ENCODE measurements at places on chromosomes 4 and X. TPM values are rescaled to one million over a fixed set of nuclear protein-coding genes. Genes with fewer than 3 reads are reported as not detected.

GLUD2 gene
- total RNA-seq: 0.70 TPM

DNA sequence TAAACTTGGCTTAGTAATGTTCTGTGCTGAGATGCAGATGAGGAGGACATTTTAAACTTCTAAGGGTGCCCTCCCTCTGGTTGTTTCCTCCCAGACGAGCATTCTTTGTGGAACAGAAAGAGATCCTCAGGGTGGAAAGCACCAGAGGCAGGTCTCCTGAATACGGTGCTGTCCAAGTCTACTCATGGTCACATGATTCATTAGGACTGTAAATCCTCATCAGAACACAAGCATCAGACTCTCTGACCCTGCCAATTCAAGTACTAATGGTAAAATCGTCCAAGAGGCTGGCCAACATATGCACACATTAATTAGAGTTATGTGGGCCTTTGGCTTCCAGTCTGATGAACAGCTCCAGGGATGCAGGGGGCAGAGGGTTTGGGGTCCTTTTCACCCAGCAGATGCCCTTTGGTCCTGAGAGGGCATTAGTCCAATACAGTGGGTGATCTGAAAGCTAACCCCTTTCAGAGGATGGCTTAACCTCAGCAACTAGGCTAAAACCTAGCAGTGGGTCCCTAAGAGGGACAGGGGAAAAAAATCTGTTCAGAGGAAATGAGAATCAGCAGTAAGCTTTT is 18.2 kb downstream of the HAND2 start:
- no peaks in the 10 kb centered on the region for H3K36me3 ChIP-seq
- H3K4me3 ChIP-seq: no peak overlapping the region
- DNase-seq: no peak
- H3K27ac ChIP-seq: no peak overlapping the region
- peaks cover 20% of the 10 kb centered on the region for H3K4me1 ChIP-seq

MAPK10 gene
- total RNA-seq: 8.6 TPM

DNA sequence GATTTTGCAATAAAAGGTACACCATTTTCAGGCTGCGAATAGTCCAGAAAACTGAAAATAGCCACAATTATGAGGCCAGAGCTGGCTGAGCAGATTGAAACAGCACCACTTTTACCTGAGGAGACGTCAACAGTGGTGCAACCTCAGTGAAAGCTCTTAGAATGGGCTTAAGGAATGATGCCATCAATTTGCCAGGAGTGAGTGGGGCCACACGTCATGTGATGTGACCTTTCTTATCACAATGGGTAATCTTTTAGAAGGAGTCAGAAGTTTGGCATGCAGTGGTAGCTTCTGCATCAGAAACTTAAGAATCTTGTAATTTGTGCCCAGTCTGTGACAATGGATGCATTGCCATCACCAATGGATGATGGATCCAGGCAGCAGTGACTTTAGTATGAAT is 27.6 kb downstream of the ZNF81 start:
- H3K27ac ChIP-seq: no peak overlapping the region
- H3K27me3 ChIP-seq: no peaks in the 10 kb centered on the region
- no peak for DNase-seq
- H3K36me3 ChIP-seq: peaks cover 13% of the 10 kb centered on the region
- no peaks in the 10 kb centered on the region for H3K4me1 ChIP-seq

PGRMC2 gene
- total RNA-seq: 39.3 TPM

DNA sequence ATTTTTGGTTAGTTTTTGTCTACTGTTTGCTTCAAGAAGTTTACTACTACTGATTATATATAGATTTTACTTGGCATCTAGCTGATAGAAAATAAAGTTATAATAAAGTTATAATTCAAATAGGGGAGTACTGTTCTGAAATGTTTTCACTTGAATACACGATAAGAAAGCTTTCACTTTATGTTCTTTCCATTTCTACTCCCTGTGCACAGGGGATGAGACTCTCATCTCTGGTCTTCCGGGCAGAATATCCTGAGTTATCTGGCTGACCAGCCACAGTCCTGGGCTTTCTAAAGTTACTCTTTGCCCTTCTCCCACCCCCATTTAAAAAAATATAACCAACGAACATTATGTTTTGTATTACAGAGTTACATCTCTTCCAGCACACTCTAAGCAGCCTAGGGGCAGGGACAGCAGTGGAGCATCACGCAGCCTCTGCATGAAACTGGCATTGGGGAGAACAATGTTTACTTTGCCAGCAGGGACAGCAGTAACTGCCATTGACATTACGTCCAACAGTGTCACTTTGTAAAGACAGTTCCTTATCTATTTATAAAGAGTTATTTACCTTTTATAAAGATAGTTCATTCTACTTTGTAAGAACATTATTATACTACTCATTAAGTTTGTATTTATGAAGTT is 64.3 kb downstream of the METTL14 start:
- no peak for DNase-seq
- H3K4me1 ChIP-seq: no peaks in the 10 kb centered on the region
- H3K4me3 ChIP-seq: peak overlapping the region; percentile 11
- peak overlapping the region; percentile 55 for H3K27ac ChIP-seq
- no peaks in the 10 kb centered on the region for H3K27me3 ChIP-seq
- H3K36me3 ChIP-seq: no peaks in the 10 kb centered on the region

BRS3 gene
- not detected for total RNA-seq

GRCh38 chr4:44726038-44726871 is at the start of gene GNPDA2:
Gene GNPDA2 (minus strand): TSS chr4:44726556. CDS start chr4:44722207, 4,349 bp downstream.
- peak within 1 kb of the TSS; percentile 91 for H3K4me3 ChIP-seq
- no peaks in the 10 kb centered on the region for H3K27me3 ChIP-seq
- no peaks in the 10 kb centered on the region for H3K36me3 ChIP-seq
- DNase-seq: peak; percentile 11
- H3K4me1 ChIP-seq: peaks cover 6% of the 10 kb centered on the region

DNA sequence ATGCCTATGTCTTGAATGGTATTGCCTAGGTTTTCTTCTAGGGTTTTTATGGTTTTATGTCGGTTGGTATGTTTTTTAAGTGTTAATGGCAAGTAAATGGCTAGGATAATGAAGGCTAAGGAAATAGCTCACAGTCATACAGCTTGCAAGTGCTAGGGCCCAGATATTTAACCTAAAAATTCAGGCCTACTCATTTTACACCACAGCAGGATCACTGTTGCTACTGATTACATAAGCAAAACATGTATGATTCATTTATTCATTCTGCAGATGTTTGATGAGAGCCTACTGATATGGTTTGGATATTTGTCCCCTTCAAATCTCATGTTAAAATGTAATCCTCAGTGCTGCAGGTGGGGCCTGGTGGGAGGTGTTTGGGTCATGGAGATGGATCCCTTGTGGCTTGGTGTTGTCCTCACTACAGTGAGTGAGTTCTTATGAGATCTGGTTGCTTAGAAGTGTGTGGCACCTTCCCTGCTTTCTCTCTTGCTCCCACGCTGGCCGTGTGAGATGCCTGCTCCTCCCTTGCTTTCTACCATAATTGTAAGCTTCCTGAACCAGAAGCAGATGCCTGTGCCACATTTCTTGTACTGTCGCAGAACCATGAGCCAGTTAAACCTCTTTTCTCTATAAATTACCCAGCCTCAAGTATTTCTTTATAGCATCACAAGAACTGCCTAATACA is 175.5 kb downstream of the MAPK10 start:
- H3K36me3 ChIP-seq: no peaks in the 10 kb centered on the region
- no peak overlapping the region for H3K4me3 ChIP-seq
- DNase-seq: no peak
- no peaks in the 10 kb centered on the region for H3K4me1 ChIP-seq

DNA sequence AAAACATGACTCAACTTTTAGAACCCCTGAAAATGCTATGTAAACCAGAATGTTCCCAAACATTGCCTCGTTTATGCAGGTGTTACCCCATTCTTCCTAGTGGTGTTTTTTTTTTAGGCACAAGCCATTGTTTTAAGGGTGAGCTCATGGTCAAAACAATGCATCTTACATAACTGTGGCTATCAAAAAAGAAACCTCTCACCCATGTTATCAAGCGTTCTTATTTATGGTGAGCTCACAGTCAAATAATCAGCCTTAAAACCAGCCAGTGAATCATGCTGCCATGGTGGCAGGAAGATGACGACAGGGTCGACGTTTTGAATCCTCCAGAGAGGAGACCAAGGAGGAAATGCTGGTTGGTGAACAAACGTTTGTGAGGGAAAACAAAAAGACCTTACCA is 195.2 kb downstream of the KDR start:
- H3K36me3 ChIP-seq: no peaks in the 10 kb centered on the region
- H3K27me3 ChIP-seq: no peaks in the 10 kb centered on the region
- H3K4me3 ChIP-seq: no peak overlapping the region

DNA sequence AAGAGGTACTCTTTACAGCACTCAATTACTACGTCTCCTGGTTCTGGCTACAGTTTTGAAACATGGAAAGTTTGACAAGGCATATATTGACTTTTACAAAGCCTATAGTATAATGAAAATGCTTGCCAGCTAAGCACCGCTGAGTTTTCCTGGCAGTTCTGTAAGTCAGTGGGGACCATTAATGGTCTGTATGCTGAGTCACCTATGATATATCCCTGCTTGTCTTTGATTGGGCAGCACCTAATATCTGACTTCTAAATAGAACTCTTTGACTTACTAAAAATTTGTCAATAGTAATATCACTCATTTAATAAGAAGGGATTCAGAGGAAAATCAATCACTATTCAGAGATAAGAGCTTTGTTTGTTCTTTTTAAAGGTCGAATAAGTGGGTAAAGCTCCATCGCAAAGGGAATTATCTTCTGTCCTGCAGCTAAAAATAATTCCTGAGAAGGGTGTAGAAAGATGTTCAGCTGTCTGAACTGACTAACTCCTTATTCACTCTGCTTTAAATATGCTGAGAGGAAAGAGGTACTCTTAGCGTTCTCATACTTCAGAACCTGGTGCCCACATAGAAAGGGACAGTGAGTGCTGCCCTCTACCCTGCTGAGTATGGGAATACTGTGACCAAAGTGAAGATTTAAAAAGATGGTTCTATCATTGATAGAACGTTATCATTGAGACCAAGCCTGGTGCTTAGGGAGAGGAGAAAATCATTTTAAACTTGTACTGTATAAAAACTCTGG is 959 bp downstream of the SMPX start:
- no peak overlapping the region for H3K27ac ChIP-seq
- no peaks in the 10 kb centered on the region for H3K4me1 ChIP-seq
- no peaks in the 10 kb centered on the region for H3K36me3 ChIP-seq
- no peaks in the 10 kb centered on the region for H3K27me3 ChIP-seq

GRCh38 chrX:125131164-125131563 is 188.5 kb upstream of the TEX13C start:
- DNase-seq: no peak
- H3K27ac ChIP-seq: no peak overlapping the region
- no peaks in the 10 kb centered on the region for H3K27me3 ChIP-seq
- H3K4me3 ChIP-seq: no peak overlapping the region
- no peaks in the 10 kb centered on the region for H3K36me3 ChIP-seq

DNA sequence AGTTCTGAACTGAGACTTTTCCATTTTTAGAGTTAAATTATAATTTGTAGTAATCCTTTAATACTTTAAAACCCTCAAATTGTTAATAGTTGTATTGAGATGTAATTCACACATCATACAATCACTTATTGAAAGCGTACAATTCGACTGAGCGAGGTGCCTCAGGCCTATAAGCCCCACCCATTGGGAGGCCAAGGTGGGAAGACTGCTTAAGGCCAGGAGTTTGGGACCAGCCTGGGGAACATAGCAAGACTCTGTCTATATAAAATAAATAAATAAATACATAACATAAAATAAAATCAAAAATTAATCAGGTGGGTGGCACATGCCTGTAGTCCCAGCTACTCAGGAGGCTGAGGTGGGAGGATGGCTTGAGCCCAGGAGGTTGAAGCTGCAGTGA is 70.3 kb downstream of the RWDD4 start:
- H3K4me3 ChIP-seq: peak overlapping the region; percentile 32
- no peaks in the 10 kb centered on the region for H3K27me3 ChIP-seq
- H3K4me1 ChIP-seq: peaks cover 5% of the 10 kb centered on the region
- no peaks in the 10 kb centered on the region for H3K36me3 ChIP-seq
- DNase-seq: no peak

DNA sequence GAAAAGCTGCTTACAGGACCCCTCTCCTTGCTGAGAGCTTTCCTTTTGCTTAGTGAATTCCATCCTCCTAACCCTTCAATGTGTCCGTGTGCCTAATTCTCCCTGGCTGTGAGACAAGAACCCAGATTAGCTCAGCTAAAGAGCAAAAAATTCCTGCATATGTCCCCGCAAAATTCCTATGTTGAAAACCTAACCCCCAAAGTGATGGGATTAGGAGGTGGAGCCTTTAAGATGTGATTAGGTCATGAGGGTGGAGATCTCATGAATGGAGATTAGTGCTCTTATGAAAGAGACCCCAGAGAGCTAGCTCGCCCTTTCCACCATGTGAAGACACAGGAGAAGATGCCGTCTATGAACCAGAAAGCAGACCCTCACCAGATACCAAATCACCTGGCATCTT is 503.0 kb upstream of the DIAPH2 start:
- no peaks in the 10 kb centered on the region for H3K36me3 ChIP-seq
- no peaks in the 10 kb centered on the region for H3K4me1 ChIP-seq
- H3K4me3 ChIP-seq: no peak overlapping the region
- no peak for DNase-seq

DNA sequence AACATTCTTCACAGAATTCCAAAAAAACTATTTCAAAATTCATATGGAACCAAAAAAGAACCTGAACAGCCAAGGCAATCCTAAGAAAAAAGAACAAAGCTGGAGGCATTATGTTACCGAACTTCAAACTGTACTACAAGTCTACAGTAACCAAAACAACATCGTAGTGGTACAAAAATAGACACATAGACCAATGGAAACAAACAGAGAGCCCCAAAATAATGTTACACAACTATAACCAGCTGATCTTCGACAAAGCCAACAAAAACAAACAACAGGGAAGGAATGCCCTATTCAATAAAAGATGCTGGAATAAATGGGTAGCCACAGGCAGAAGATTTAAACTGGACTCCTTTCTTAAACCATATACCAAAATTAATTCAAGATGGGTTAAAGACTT is 1189.6 kb downstream of the PCDH18 start:
- H3K4me1 ChIP-seq: no peaks in the 10 kb centered on the region
- H3K27me3 ChIP-seq: no peaks in the 10 kb centered on the region
- H3K27ac ChIP-seq: no peak overlapping the region
- DNase-seq: no peak
- H3K36me3 ChIP-seq: no peaks in the 10 kb centered on the region

GRCh38 chr4:111678479-111678878 is 466.8 kb upstream of the FAM241A start:
- H3K27me3 ChIP-seq: no peaks in the 10 kb centered on the region
- DNase-seq: no peak
- no peak overlapping the region for H3K4me3 ChIP-seq
- no peak overlapping the region for H3K27ac ChIP-seq
- H3K36me3 ChIP-seq: no peaks in the 10 kb centered on the region

H2BW2 gene
- total RNA-seq: not detected

- no peaks in the 10 kb centered on the region for H3K4me1 ChIP-seq
- no peak overlapping the region for H3K27ac ChIP-seq
- H3K4me3 ChIP-seq: no peak overlapping the region
- DNase-seq: no peak
- H3K27me3 ChIP-seq: no peaks in the 10 kb centered on the region
Measured at GRCh38 chr4:114785570-114785969, 187.0 kb downstream of the UGT8 start.

TGIF2LX gene
- total RNA-seq: not detected

SYTL4 gene
- total RNA-seq: 8.3 TPM

- DNase-seq: no peak
- H3K4me3 ChIP-seq: no peak overlapping the region
- no peaks in the 10 kb centered on the region for H3K36me3 ChIP-seq
- no peak overlapping the region for H3K27ac ChIP-seq
Measured at GRCh38 chr4:37040816-37041215, 203.7 kb upstream of the NWD2 start.

ATOH1 gene
- total RNA-seq: not detected

TLR6 gene
- total RNA-seq: 1.1 TPM

SLC9A6 gene
- total RNA-seq: 13.3 TPM

GRCh38 chr4:33746979-33747378 is 2497.3 kb downstream of the ARAP2 start:
- DNase-seq: no peak
- H3K4me1 ChIP-seq: no peaks in the 10 kb centered on the region
- no peak overlapping the region for H3K4me3 ChIP-seq
- H3K36me3 ChIP-seq: no peaks in the 10 kb centered on the region
- H3K27ac ChIP-seq: no peak overlapping the region
